PC-9 (cell line): ENCODE measurements at places on chromosomes 5 and 9.

DNA sequence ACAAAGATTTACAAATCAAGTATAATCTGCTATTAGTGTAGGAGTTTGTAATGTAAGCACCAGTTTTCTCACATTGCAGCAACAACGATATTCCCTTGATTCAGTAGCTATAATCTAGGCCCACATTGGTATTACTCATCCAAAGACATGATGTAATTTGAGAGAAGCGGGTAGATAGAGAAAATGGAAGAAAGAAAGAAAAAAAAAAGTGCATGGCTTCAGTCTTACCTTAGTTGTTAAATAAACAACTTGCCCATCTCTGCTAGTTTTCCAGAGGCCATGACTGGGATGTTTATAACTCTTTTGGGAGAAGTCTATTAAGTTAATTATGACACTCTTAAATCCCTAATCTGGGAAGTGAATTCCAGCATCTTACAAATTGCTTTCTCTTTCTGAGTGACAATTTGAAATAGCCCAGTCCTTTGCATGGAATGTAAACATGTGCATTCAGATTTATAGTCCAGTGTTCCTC lies 2.8 kb downstream of the MELK start:
- DNase-seq, result no peak

GRCh38 chr5:168273056-168273980 lies 18.1 kb upstream of the WWC1 start:
- DNase-seq, result no peak

DNA sequence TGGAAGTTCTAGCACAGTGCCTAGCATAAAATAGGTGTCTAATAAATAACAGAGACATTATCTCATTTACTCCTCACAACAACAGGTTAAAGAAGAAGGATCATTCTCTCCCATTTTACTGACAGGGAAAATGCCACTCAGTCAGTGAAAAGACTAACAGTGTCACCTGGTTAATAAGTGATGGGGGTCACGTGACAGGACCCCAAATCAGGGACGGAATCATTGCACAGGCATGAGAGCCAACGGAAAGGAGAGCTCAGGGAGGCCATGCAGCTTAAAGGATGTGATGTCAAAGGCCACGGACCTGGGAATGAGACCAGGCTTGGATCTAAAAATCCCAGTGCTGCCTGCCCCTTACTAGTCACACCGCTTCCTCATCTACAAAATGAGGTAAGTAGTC lies 101.2 kb downstream of the BNC2 start:
- DNase-seq, result no peak

DNA sequence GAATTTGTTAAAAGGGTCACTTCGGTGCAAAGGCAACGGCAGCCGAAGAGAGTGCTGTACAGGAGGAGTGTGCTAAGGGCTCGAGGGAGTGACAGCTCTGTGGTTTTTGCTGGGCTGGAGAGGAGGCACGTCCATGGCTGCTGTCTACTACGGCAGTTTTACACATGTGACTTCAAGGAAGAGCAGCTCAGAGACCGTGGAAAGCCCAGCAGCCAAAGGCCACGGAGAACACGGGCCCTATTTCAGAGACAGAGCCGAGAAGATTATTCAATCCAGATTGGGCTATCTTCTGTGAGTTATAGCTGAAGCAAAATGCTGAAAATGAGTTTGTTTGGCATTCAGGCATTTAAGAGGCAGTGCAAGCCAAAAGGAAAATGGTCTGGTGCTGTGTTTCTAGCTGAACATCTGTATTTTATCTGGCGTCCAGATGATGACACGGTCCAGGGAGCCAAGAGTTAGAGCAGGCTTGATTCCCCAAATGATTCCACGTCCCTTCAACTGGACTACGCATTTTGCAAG lies 96.4 kb downstream of the RFK start:
- DNase-seq, result no peak

GRCh38 chr5:159883522-159883950 lies 32.7 kb upstream of the ADRA1B start:
- no peak for DNase-seq
